ENCODE measurements at places on chromosomes 4 and X.

GRCh38 chrX:1394731-1395501, 3.0 kb upstream of the SLC25A6 start:
- no peak for DNase-seq

DNA sequence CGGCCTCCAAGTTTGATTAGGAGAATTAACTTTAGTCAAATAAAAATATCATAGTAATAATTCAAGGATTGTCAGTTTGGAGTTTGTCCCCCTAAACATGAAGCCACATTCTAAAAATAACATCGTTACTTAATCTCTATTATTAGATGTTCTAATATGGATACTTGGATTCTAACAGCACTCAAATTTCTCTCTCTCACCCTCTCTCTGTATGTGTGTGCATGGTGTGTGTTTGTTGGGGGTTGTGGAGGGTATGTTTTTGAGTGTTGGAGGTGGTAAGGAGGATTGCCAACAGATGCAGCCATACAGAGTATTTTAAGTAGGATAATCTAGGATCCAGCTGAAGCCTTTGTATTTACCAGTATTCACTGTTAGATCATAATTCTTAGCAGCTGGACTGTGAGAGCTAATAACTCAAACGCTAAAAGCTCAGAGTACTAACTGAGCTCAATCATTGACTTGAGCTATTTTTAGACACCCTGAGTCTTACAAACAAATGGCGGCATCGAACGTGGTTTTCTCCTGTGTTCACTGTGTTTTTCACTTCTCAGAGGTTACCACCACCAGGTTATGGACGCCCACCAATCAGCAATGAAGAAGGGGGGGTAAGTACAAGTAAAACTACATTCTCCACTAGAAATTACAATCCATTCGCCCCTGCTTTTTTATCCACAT, 8.8 kb downstream of the ENAM start:
- no peak for DNase-seq

DNA sequence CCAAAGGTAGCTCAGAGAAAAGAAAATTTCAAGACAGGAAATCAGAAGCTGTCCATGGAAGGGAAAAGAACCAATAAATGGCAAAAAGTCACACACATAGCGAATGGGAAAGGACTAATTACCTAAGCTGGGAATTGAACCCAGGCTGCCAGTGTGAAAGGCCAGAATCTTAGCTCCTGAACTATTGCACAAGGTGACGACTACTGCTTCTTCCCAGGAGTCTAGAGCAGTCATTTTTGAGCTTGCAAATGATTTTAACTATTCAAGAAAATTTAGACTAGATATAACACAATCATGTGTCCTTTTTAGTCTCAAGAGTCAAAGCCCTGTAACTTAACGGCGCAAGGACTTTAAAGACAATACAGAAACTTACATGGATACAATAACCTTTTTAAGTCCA, 34.1 kb upstream of the ZNF81 start:
- DNase-seq, result no peak

DNA sequence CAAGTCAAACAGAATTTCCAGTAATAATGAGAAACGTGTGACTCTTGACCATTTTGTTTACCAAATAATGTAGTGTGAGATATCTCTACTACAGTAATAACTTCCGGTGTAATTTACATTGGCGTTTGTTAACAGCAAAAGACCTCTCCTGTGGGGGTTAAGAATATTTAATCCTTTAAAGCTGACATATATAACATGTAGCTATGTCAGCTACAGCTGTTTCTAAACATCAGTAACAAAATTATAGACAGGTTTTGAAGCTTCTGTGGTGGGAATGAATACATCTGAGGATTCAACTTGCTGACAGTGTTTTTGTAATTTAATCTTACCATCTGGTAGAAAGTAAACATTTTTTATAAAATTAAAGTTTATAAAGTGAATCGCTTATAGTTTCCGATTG, 73.6 kb upstream of the TENM3 start:
- DNase-seq, result no peak

DNA sequence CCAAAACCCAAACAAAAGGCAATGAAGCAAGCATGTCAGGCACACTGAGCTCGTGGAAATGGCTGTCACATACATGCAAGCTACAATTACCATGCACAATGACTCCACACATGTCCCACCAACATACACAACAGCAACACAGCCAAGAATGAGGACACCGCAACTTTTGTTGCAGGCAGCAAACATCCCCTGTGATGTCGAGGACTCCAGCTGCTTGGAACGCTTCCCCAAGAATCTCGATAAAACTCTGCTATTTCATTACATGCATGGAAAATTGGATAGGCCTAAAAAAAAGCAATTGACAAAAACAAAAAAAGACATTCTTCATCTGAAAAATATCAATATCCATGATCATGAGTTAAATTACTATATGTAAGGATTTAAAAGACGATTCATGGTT, 11.8 kb downstream of the ANOS1 start:
- DNase-seq, result no peak

- DNase-seq, result no peak
Measured at GRCh38 chrX:72309297-72310071, 3.8 kb upstream of the CITED1 start.

GRCh38 chrX:67619253-67619652, 75.4 kb downstream of the AR start:
- no peak for DNase-seq

DNA sequence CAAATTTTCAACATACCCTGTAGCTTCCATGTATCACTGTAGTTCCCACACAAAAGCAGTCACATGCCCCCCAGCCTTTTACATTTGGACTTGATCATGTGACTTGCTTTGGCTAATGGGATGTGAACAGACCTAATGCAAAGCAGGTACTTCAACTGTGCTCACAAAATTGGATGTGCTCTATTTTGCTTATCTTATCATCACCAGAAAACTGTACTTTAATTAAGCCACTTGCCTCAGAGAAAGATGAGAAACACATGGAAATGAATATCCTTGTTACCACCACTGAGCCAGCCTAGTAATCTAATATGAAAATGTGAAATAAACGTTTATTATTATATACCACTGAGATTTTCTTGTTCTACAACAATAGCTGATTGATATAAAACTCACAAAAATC, 402.7 kb upstream of the HTR2C start:
- DNase-seq, result no peak

- DNase-seq, result no peak
Measured at GRCh38 chr4:111937368-111937767, 207.9 kb upstream of the FAM241A start.

DNA sequence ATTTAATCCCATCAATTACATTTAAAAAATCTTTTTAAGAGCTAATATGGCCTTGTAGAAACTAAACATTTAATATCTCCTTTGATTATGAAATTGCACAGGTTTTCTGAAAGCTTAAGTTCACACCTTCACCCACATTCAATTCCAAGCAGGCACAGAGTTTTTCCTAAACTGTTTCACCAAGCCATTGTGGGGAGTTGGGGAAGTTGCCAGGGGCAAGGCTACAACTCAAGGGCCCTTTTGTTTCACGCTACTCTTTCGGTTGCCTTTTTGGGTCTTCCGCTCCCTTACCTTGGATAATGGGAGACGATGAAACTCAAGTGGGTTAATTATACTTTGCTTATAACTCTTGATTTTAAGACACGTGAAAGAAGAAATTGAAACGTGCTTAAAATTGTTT, 33.3 kb downstream of the APBB2 start:
- DNase-seq, result no peak

GRCh38 chrX:55659931-55660330, 36.7 kb downstream of the FOXR2 start:
- DNase-seq, result no peak

DNA sequence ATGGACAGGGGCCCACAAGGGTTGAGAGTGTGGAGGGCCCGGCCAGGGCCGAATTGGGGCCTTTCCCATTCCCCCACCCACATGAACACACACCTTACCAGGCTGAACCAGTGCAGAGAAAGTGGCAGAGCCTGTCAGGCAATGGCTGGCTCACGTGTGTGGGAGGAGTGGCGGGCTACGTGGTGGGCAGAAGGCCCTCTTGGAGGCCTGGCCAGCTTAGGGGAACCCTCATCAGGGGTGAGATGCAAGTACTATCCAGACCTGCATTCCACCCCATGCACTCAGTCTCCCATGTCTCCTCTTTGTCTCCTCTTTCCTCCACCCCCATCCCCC, 965 bp downstream of the TCEAL4 start:
- DNase-seq, result no peak

GRCh38 chr4:69092980-69093568, 3.2 kb upstream of the UGT2B7 start:
- DNase-seq, result no peak

DNA sequence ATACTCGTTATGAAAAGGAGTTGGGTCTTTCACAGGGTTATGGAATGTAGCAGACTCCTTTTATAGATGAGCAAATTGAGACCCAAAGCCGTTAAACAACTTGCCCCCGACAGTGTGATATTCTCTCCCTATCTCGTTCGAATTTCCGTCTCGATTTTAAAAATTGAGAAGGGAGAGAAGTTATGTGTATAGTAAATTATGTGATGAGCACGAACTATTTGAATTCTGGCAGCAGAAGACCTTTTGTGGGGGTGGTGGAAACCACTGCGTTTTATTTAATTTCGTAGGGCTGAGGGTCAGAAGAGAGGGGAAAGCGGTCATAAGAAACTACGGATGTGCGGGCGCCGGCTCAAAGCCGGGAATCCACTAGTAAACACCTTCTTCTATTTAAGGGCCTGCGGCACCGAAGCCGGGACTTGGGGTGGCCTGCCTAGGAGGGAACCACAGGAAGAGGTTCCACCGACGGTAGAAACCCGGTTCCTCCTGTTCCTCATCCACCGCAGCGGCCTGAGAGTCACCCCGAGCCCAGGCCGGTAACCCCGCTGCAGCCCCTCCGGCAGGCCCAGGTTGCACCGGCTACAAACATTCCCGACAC, 1.5 kb upstream of the DDX3X start:
- peak; percentile 63 for DNase-seq

Measured in breast epithelium (tissue), 4 donors.